Sigmoid colon (tissue), 7 donors: ENCODE measurements at places on chromosomes 13 and 19. TPM values are rescaled to one million over a fixed set of nuclear protein-coding genes. Genes with fewer than 3 reads are reported as not detected.

The C19orf67 gene
- total RNA-seq, result not detected

The GNA15 gene
- total RNA-seq, result 4.3 TPM

The CSNK1A1L gene
- not detected for total RNA-seq

The KLK14 gene
- total RNA-seq, result not detected

The ATP8B3 gene
- 3.9 TPM for total RNA-seq

The DMRTC2 gene
- total RNA-seq, result not detected

The PABPC3 gene
- not detected for total RNA-seq

DNA sequence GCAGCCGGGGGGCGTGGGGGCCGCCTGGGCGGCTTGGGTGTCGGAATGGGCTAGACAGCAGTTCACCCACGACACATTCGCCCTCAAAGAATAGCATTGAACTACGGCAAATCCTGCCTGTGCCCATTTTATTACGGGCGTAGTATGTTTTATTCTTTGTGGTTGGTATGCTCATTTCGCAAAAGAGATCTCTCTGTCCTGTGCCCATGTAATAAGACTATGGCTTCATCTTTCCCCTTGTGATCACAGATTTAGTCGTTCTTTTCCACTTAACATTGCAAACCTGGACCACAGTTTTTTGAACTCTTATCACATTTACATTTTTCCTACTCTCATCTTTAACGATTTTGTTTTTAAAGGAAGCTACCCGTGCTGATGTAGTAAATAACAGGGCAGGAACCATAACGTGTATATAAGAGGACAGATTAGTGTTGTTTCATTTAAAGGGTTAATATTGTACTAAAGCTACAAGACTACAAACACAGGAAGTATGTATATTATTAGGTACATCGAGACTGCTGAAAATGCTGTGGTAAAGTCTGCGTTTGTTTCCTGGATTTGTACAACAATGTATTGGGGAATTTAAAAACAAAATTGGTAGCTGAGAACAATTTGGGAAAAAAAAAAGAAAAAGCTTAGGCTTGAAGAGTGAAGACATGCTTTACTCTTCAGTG, 3.2 kb upstream of the MYCBP2 start:
- no peaks in the 10 kb centered on the region for H3K36me3 ChIP-seq
- peaks cover 17% of the 10 kb centered on the region for H3K4me1 ChIP-seq
- H3K27ac ChIP-seq, result peak overlapping the region; percentile 93
- H3K27me3 ChIP-seq, result no peaks in the 10 kb centered on the region
- no peak for DNase-seq

- DNase-seq, result no peak
- no peaks in the 10 kb centered on the region for H3K27me3 ChIP-seq
- peaks cover 13% of the 10 kb centered on the region for H3K36me3 ChIP-seq
- H3K27ac ChIP-seq, result no peak overlapping the region
- H3K4me1 ChIP-seq, result peaks cover 11% of the 10 kb centered on the region
- H3K4me3 ChIP-seq, result no peak overlapping the region
Measured at GRCh38 chr19:18931316-18932162, 9.5 kb downstream of the HOMER3 start.

DNA sequence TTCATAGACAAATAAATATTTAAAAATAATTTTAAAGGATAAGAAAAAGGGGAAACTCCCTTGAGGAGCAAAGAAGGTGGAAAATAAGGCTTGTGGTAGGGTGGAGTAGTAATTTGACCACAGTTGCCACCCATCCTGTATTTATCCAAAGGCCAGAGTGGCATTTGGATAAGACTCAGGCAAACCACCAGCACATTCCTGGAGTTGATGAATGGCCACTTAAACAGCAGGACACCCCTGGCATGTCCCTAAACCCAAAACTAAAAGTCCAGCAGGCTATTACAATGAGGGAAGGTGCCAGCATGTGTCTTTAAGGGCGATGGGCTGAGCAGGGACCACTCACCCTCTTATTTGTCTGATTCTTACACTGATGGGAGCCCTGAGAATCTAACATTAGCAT, 9.8 kb upstream of the FRY start:
- no peak overlapping the region for H3K27ac ChIP-seq
- H3K36me3 ChIP-seq, result no peaks in the 10 kb centered on the region
- peaks cover 3% of the 10 kb centered on the region for H3K4me1 ChIP-seq
- H3K27me3 ChIP-seq, result no peaks in the 10 kb centered on the region

DNA sequence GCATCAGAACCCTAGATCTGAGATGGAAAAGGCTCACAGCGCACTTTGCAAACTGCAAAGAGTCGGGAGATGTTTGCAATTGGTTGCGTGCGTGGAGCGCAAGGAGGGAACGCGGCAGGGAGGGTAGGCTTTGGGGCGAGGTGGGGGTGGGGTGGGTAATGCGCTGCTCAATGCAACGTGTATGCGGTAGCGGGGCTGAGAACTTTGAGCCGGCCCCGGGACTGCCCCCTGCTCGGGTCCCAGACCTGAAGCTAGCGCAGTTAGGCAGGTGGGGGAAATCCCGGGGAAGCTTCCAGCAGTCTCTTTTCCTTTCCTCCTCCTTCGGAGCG, 971 bp downstream of the FOSB start:
- peak overlapping the region; percentile 94 for H3K27ac ChIP-seq
- no peak for DNase-seq
- peak overlapping the region; percentile 48 for H3K4me3 ChIP-seq
- no peaks in the 10 kb centered on the region for H3K27me3 ChIP-seq
- no peaks in the 10 kb centered on the region for H3K36me3 ChIP-seq

GRCh38 chr19:58355215-58355796, 2.0 kb upstream of the A1BG start:
- peaks cover 71% of the 10 kb centered on the region for H3K27me3 ChIP-seq
- peak; percentile 6 for DNase-seq
- no peak overlapping the region for H3K4me3 ChIP-seq

- no peak for DNase-seq
- H3K4me1 ChIP-seq, result no peaks in the 10 kb centered on the region
- no peak within 1 kb of the TSS for H3K4me3 ChIP-seq
- H3K27me3 ChIP-seq, result peaks cover 40% of the 10 kb centered on the region
- no peak within 1 kb of the TSS for H3K27ac ChIP-seq
- H3K36me3 ChIP-seq, result no peaks in the 10 kb centered on the region
Measured at GRCh38 chr13:83881917-83882605, at the start of gene SLITRK1. Gene SLITRK1, minus strand, starts transcription at chr13:83882474. Its CDS starts 967 bp downstream, at chr13:83881507.

GRCh38 chr19:11169896-11170678, 14.5 kb upstream of the SPC24 start:
- H3K4me3 ChIP-seq, result no peak overlapping the region
- H3K27ac ChIP-seq, result peak overlapping the region; percentile 95
- peaks cover 63% of the 10 kb centered on the region for H3K4me1 ChIP-seq

- H3K4me3 ChIP-seq, result no peak overlapping the region
- no peaks in the 10 kb centered on the region for H3K4me1 ChIP-seq
- no peak overlapping the region for H3K27ac ChIP-seq
- H3K27me3 ChIP-seq, result no peaks in the 10 kb centered on the region
Measured at GRCh38 chr19:32530773-32531172, 50.2 kb upstream of the PDCD5 start.

DNA sequence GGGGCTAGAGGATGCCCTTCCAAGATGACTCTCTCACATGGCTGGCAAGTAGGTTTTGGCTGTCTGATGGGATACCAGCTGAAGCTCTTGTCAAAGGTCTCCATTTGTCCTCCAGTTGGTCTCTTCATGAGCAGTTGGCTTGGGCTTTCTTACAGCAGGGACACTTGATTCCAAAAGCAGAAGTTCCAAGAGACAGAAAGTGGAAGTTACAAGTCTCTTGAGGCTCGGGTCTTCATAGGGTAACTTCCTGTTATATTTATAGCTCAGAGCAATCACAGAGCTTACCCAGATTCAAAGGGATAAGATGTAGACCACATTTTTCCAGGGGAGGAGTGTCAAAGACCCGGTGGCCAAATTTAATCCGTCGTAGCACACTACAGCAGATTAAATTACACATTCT, 440.0 kb downstream of the RFC3 start:
- H3K4me3 ChIP-seq, result no peak overlapping the region
- H3K4me1 ChIP-seq, result no peaks in the 10 kb centered on the region
- H3K27ac ChIP-seq, result no peak overlapping the region
- no peaks in the 10 kb centered on the region for H3K27me3 ChIP-seq
- no peaks in the 10 kb centered on the region for H3K36me3 ChIP-seq
- DNase-seq, result no peak

DNA sequence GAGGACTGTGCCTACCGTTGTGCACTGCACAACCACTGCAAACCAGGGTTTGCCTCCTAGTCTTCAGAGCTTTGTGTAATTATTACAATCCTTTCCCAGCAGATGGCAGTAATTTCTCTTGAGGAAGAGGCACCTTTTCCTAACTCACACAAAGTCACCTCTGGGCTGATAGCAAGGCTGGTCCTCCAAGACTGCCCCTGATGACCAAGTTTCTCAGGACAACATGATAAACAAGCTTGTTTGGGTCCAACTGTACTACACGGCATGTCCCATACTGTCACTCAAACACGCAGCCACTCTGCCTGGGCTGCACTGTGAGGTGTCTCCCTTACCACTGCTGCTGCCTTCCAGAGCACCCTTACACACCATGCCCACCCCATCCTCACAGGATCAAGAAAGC, 39.3 kb downstream of the RFXAP start:
- no peaks in the 10 kb centered on the region for H3K27me3 ChIP-seq
- DNase-seq, result no peak
- H3K27ac ChIP-seq, result no peak overlapping the region

- DNase-seq, result no peak
- no peak overlapping the region for H3K4me3 ChIP-seq
- no peaks in the 10 kb centered on the region for H3K27me3 ChIP-seq
- H3K27ac ChIP-seq, result no peak overlapping the region
- no peaks in the 10 kb centered on the region for H3K36me3 ChIP-seq
Measured at GRCh38 chr13:29963089-29963488, 112.7 kb upstream of the UBL3 start.

DNA sequence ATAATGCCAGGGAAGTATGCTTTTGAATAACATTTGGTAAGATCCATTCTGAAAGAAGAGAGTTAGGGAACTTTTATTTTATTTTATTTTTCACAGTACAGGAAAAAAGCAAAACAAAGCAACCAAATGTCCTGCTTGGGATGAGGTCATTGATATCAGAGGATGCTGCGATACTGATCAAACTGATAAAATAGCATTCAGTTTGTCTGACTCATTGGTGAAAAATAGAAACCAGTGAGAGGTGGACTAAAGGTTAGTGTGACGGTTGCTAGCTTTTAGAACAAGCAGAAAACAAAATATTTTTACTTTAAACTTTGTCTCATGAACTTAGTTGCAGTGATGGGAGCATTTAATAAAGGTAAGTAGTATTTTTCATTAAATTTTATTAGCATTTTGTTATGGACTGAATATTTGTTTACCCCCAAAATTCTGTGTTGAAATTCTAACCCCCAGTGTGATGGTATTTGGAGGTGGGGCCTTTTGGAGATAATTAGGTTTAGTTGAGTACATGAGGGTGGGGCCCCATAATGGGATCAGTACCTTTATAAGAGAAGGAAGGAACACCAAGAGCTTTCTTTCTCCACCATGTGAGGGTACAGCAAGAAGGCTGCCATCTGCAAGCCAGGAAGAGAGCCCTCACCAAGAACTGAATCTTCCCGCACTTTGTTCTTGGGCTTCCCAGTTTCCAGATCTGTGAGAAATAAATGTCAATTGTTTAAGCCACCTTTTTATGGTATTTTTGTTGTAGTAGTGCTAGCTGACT, 37.3 kb downstream of the ITGBL1 start:
- H3K4me3 ChIP-seq, result no peak overlapping the region
- H3K4me1 ChIP-seq, result no peaks in the 10 kb centered on the region
- no peaks in the 10 kb centered on the region for H3K36me3 ChIP-seq

DNA sequence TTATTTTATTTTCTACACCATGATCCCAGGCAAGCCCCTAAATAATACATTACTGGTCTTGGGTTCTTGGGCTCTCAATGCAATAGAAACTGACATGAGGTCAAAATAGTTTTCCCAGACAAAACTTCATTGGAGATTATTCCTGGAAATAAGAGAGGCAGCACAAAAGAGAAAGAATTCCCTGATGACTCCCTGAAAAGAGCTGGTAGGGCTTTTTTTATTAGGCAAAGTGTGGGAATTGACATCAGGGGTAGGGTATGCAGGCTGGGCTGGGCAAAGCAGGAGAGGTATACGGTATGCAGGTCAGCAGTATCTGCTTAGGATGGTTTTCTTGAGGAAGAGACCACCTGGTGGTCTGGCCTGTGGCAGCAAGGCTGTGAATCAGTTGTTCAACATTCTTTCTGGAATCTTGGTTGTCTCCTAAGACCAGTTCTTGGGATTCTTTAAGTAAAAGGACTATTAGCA, 9.3 kb upstream of the IGFL3 start:
- H3K36me3 ChIP-seq, result no peaks in the 10 kb centered on the region
- H3K27ac ChIP-seq, result peak overlapping the region; percentile 81
- no peak for DNase-seq
- peaks cover 26% of the 10 kb centered on the region for H3K4me1 ChIP-seq
- no peaks in the 10 kb centered on the region for H3K27me3 ChIP-seq

- no peaks in the 10 kb centered on the region for H3K36me3 ChIP-seq
- no peaks in the 10 kb centered on the region for H3K4me1 ChIP-seq
- no peak overlapping the region for H3K4me3 ChIP-seq
- H3K27me3 ChIP-seq, result no peaks in the 10 kb centered on the region
- no peak for DNase-seq
Measured at GRCh38 chr19:7955696-7956095, 12.2 kb upstream of the TIMM44 start.

DNA sequence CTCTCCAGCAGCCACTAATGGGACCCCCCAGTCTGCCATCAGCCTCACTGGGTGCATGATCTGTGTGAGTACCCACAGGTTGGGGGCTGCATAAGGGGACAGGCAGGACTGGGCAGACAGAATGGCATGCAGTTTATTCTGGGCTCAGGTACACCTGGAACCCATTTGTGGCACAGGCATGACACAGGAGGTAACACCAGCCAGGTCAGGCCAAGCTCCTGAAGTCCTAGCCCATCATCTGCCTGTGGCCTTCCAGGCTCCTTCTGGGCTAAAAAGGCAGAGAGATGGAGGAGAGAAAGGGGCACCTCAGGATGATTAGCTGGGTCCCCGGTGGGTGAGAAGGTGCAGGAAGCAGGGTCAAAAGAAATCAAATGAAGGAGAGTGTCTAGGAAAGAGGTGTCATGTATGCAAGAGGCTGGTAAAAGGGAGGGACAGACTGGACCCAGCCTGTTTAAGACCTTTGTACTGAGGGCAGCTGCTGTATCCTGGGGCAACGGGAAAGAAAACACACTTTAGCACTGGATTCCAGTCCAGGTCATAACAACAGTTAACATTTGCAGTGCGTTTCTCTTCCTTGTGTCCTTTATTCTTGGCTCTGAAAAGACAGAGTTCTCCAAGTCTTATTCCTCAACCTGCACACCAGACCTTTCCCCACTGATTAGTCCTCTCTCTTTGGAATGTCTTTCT, 20.2 kb upstream of the DGKH start:
- no peaks in the 10 kb centered on the region for H3K4me1 ChIP-seq
- no peak overlapping the region for H3K27ac ChIP-seq
- DNase-seq, result no peak
- H3K36me3 ChIP-seq, result no peaks in the 10 kb centered on the region

DNA sequence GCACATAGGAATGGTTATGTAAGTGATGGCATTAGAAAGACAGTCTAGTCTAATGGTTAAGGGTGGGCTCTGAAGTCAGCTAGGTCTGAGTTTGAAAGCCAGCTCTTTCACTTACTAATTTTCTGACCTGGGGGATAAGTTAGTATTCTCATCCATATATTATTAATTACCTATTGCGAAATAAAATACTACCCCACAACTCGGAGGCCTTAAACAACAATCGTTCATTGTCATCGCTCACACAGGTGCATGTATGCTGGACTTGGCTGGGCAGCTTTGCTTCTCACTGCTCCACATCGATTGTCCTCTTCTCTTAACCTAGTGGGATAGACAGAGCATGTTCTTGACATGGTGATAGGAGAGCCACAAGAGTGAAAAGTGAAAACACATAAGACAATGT, 54.7 kb downstream of the TNFSF11 start:
- H3K4me1 ChIP-seq, result no peaks in the 10 kb centered on the region
- no peak overlapping the region for H3K4me3 ChIP-seq
- H3K36me3 ChIP-seq, result no peaks in the 10 kb centered on the region
